Left ventricle myocardium inferior (tissue), 1 donor: ENCODE measurements at places on chromosomes 7 and 10. TPM values are rescaled to one million over a fixed set of nuclear protein-coding genes. Genes with fewer than 3 reads are reported as not detected.

- H3K4me1 ChIP-seq = no peaks in the 10 kb centered on the region
- H3K27me3 ChIP-seq = no peaks in the 10 kb centered on the region
- no peak overlapping the region for H3K4me3 ChIP-seq
- H3K27ac ChIP-seq = no peak overlapping the region
- no peaks in the 10 kb centered on the region for H3K36me3 ChIP-seq
- DNase-seq = no peak
These were observed 192.5 kb upstream of the PCLO start for GRCh38 chr7:83355143-83355542.

DNA sequence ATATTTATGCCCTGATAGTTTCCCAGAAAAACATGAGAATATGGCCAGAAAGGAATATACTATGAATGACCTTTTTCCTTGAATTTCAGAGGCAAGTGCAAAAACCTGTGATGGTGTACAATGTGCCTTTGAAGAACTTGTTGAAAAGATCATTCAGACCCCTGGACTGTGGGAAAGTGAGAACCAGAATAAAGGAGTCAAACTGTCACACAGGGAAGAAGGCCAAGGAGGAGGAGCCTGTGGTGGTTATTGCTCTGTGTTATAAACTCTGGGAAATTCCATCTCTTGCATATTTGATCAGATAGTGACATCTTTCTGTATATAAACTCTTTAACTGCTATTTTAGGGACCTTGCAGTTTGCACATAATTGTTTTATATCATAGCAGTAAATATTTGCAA lies 33.7 kb downstream of the RAB18 start:
- no peak overlapping the region for H3K4me3 ChIP-seq
- H3K36me3 ChIP-seq = peaks cover 62% of the 10 kb centered on the region
- H3K27ac ChIP-seq = no peak overlapping the region

- H3K4me1 ChIP-seq = peaks cover 30% of the 10 kb centered on the region
- H3K4me3 ChIP-seq = no peak overlapping the region
- H3K27ac ChIP-seq = no peak overlapping the region
- DNase-seq = no peak
These were observed 2.2 kb downstream of the GSAP start for GRCh38 chr7:77413861-77414424.

GRCh38 chr7:17939211-17939605 lies 1.1 kb downstream of the SNX13 start:
- no peaks in the 10 kb centered on the region for H3K36me3 ChIP-seq
- H3K4me1 ChIP-seq = peaks cover 72% of the 10 kb centered on the region
- H3K4me3 ChIP-seq = peak overlapping the region; percentile 96
- DNase-seq = no peak
- no peaks in the 10 kb centered on the region for H3K27me3 ChIP-seq

DNA sequence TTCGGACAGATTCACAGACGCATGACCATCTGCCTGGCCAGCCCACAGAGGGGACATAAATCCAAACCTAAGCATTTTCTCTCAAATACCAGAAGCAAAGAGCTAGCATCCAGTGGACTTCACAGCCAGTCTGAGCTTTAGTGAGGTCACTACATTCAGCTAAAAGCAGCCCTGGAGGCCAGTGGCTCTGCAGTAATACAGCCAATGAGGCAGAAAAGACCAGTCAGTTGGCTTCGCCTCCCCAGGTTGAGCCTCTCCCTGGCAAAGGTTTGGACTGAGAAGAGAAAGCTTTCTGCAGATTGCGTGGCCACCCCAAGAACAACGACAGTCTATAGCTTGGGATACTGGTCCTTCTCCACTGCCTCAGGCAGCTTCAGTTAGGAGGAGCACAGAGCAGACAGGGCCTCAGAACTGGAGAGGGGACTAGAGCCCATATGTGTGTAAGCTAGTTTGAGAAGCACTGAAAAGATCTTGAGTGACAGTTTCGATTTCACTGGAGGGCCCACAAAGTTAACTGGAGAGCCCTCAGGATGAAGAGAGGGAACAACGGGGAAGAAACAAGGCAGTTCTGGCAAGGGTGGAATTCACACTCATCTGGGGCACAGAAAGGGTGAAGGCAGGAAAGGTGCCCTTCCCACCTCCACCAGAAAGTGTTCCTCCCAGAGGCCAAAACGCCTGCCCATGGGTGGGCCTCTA lies 3.8 kb downstream of the WDR91 start:
- H3K4me3 ChIP-seq = no peak overlapping the region
- H3K27ac ChIP-seq = no peak overlapping the region
- H3K4me1 ChIP-seq = peaks cover 33% of the 10 kb centered on the region
- no peak for DNase-seq
- H3K27me3 ChIP-seq = no peaks in the 10 kb centered on the region

DNA sequence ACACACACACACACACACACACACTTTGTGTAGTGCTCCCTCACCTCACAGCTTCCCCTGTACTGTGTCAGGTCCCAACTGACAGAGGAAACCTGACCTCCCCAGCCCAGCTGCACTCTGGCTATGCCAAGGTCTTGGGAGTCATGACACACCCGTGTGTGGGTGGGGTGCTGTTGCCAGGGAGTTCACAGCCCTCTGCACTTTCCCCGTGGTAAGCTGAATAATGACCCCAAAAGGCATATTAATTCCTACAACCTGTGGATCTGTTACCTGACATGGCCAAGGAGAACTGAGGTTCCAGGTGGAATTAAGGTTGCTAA lies 8.9 kb upstream of the NANOS1 start:
- no peak overlapping the region for H3K4me3 ChIP-seq
- H3K4me1 ChIP-seq = peaks cover 14% of the 10 kb centered on the region
- no peaks in the 10 kb centered on the region for H3K36me3 ChIP-seq
- no peak for DNase-seq
- H3K27me3 ChIP-seq = no peaks in the 10 kb centered on the region
- no peak overlapping the region for H3K27ac ChIP-seq

DNA sequence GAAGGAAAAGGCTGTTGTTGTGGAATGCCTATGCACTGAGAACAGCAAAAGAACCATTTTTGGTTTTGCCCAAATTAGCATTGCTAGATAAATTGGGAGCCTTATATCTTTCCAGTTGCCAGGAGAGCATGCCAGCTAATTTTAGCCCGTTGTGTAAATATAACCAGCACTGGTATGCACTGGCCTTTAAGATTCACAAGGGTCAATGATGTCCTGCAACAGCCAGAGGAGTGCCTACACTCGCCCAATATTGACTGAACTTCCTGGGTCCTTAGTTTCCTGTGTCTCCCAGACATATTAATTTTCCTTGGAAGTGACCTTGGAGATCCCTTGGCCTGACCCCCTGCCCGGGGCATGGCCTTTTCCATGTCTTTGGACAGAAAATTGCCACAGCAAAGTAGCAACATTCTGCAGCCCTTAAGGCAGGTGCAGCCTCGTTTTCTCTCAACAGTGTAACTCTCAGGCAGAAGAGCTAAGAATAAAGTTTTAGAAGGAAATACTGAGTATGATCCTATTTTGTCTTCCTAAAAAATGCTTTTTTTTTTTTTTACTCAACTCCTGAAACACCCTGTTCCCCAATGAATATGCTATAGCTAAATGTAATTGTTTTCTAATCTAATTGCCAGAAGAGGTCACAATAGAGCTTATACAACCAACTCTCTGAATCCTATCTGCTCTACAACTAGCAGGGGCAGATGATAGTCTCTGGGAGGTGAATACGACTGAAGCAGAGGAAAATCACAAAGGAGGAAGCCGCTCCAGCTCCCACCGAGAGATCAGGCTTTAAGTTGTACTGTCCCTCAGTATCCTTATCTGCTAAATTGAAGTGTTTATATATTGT lies 131.9 kb upstream of the PCGF5 start:
- peaks cover 21% of the 10 kb centered on the region for H3K4me1 ChIP-seq
- H3K4me3 ChIP-seq = peak overlapping the region; percentile 29
- H3K27ac ChIP-seq = peak overlapping the region; percentile 86

- H3K36me3 ChIP-seq = no peaks in the 10 kb centered on the region
- peak overlapping the region; percentile 76 for H3K27ac ChIP-seq
- H3K27me3 ChIP-seq = no peaks in the 10 kb centered on the region
- no peak for DNase-seq
- peaks cover 36% of the 10 kb centered on the region for H3K4me1 ChIP-seq
These were observed 58.4 kb downstream of the JCAD start for GRCh38 chr10:30000802-30001571.

Gene DNAJC2
- 13.9 TPM for total RNA-seq

Gene MMP21
- not detected for total RNA-seq

Gene UPK3B
- total RNA-seq = 0.49 TPM
